ENCODE measurements at places on chromosomes 13 and 19.

- DNase-seq: no peak
These were observed 50.1 kb upstream of the C13orf46 start for GRCh38 chr13:114023716-114024602.

GRCh38 chr19:12788682-12789097, 2.6 kb upstream of the JUNB start:
- peak; percentile 26 for DNase-seq

DNA sequence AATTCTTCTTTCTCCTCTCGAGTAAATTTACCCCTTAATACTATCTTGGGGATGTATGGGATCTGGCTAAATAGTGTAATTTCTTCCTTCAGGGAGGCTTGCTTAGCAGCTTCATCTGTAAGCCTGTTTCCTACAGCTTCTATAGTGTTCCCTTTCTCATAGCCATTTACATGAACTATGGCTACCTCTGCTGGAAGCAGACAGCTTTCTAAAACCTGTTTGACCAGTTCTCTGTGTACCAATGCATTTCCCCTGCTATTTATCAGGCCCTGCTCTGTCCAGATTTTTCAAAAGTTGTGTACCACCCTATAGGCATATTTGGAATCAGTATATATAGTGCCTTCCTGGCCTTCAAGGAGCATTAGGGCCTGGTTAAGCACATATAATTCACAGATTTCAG, 113.6 kb upstream of the PCDH9 start:
- DNase-seq: no peak

DNA sequence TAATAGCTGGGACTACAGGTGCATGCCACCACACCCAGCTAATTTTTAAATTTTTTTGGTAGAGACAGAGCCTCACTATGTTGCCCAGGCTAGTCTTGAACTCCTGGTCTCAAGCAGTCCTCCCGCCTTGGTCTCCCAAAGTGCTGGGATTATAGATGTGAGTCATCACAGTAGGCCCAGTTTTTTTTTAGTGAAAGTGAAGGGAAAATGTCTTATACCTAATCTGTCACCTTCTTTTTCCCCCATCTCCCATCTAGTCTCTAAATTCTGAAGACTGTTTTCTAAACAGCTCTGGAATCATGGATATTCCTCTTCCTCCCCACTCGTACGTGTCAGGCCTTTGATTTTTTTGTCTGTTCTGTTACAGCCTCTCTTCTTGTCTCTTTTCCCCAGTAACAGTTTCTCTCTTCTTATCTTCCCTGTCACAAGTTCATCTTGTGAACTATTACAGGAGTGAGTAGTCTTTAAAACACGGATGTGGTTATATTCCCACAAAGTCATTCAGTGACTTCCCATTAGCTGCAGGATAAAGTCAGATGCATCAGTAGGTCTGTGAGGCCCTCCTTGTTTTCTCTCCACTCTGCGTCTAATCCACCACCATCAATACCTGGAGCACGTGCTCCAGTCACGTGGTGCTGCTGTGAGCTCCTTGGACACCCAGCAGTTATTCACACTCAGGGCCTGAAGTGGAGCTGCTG, 2.9 kb downstream of the CDC16 start:
- DNase-seq: no peak

GRCh38 chr13:81089371-81090157, 748.6 kb upstream of the SPRY2 start:
- no peak for DNase-seq

- DNase-seq: no peak
These were observed 51.1 kb downstream of the DNM2 start for GRCh38 chr19:10768936-10769335.

- no peak for DNase-seq
These were observed 78.3 kb downstream of the IER2 start for GRCh38 chr19:13228561-13228960.

GRCh38 chr13:42615691-42616090, 41.7 kb downstream of the TNFSF11 start:
- DNase-seq: no peak

DNA sequence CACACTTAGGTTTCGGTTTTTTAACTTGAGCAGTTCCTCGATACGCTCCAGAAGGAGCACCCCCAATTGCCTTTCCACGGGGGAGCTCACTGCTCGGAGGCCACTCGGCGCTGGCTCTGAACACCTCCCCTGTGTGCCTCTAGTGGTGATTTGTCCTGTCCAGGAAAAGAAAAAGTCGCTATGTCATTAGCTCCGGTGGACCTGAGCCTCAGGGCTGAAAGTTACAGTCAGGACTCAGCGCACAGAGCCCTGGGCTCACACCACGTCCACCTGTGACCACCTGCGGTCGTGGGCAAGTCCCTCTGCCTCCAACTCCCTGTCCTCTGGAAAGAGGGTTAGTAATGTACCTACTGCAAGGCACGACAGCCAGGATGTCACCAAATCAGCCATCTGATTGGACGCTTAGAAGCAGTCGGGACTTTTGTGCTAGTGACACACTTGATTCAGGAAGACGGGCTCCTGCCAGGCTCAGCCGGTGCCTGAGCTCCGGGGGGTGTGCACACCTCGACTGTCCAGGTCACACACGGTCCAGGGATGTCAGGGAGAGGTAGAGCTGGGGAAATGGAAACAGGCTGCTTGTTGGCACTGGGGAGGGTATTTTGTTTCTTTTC, 3.9 kb upstream of the TMPRSS9 start:
- no peak for DNase-seq

DNA sequence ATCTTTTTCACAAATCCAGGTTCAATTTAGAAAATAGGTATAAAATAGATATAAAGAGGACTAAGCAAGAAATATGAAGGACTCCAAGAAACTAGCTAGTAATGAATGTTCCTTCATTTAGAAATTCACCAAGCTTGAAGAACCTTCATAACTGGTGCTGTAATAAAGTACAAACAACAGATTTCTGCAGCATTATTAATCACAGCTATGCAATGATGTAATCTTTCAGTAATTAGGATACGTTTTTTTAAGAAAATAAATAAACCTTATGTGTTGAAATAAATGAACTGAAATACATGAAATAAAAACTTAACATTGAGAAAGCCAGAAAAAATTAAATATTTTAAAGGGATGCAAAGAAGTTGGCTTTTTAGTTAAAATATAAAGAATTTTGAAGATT, 236.1 kb downstream of the RGCC start:
- DNase-seq: no peak

- DNase-seq: no peak
These were observed 436.6 kb upstream of the KLF12 start for GRCh38 chr13:74570834-74571233.

DNA sequence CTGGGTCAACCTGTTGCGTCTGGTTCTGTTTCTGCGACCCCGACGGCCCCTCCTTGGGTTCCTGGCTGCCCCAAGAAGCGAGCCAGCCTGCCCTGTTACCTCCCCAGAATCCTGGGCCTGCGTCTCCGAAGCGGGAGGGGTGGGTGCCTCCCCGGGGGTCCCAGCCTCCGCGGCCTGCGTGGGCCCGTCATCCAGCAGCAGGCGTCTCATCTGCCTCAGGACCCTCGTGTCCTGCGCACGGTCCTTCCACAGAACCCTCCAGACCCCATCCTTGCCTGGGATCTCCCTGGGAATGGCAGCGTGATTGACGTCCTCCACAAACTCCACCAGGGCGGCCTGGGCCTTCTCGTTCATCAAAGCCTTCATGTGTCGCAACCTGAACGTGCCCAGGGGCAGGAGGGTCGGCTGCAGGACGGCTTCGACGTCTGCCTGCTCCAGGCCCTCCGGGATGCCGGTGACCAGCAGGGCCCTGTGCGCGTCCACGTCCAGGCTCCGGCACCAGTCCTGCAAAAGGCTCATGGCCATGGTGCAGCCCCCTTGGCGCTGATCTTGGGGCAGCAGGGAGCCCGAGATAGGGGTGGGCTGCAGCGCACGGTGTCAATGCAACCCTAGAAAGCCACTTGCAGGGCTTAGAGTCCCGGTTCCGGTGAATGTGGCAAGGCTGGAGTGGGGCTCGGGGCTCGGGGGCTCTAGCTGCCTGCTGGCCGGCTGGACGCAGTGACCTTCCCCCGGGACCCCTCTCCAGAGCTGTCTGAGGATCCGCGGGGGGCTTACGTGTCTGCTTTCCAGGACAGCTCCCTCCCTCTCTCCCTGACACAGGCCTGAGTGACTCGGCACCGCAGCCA, 504 bp downstream of the PNMA8B start:
- DNase-seq: no peak

- DNase-seq: no peak
These were observed 4.8 kb upstream of the SOX1 start for GRCh38 chr13:112062072-112062567.

DNA sequence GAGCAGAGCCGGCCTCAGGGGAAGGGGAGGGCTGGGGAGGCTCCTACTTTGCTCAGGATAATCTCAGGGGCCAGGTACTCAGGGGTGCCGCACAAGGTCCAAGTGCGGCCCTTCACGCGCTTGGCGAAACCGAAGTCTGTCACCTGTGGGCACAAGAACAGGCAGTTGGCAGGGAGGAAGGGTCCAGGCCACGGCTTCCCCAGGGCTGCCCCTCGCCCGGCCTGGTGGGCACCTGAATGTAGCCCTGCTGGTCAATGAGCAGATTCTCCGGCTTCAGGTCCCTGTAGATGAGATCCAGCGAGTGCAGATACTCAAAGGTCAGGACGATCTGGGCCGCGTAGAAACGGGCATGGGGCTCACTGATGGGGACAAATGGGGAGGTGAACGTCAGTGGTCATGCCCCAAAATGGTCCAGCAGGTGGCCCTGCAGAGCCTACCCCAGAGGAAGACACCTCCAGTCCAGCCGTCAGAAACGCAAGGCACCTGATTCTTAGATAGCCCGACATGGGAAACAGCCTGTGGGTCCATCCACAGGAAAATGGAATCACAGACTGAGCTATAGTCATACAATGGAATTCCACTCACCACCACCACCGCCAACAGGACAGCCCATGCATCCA, 7.1 kb upstream of the SAMD1 start:
- no peak for DNase-seq

DNA sequence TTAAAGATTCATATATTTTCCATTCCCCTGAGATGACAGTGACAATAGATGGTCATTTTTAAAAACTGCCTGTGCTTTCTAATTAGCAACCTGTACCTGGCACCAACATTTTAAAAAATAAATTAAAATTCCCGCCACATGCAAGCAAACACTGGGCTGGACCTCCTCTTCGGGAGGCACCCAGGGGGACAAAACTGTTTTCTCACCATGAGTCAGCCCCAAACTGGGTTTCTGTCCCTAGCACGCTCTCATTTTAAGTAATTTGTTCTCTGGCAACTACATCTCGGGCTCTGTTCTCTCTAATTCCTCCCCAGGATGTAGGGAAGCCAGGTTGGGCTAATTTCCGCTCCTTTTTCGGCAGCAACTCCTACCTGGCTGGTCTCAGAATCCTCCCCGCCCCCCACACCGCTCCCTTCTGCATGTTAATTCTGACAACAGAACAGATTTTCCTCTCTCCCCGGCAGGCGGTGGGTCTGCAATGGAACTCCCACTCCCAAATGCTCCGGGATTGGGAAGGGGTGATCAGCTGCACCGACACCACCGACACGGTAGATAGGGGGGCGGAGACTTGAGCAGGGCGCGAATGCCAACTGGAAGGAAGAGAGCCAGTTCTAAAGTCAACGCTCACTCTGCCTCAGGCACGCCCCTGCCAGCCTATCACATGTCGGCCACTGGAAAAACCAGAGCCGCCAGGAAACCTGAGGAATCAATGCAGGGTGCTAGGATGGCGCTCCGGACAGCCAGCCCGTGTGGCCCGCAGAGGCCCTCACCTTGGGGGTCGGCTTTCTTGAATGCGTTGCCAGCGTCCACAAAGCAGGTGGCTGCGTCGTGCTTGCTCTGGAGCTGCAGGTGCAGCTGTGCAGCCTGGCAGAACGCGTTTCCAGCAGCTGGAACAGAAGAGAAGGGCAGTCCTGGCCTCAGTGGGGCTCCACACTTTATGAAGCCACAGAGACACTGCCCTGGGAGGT, 14.7 kb downstream of the NAPA start:
- DNase-seq: no peak
